Activated CD8-positive, alpha-beta T cell treated with anti-CD3 and anti-CD28 coated beads for 36 hours (primary cell): ENCODE measurements at places on chromosomes 5 and 9. TPM values are rescaled to one million over a fixed set of nuclear protein-coding genes. Genes with fewer than 3 reads are reported as not detected.

Gene N4BP3
- total RNA-seq, result 33.2 TPM

GRCh38 chr5:138697720-138698360, 55.4 kb upstream of the CTNNA1 start:
- DNase-seq, result no peak

DNA sequence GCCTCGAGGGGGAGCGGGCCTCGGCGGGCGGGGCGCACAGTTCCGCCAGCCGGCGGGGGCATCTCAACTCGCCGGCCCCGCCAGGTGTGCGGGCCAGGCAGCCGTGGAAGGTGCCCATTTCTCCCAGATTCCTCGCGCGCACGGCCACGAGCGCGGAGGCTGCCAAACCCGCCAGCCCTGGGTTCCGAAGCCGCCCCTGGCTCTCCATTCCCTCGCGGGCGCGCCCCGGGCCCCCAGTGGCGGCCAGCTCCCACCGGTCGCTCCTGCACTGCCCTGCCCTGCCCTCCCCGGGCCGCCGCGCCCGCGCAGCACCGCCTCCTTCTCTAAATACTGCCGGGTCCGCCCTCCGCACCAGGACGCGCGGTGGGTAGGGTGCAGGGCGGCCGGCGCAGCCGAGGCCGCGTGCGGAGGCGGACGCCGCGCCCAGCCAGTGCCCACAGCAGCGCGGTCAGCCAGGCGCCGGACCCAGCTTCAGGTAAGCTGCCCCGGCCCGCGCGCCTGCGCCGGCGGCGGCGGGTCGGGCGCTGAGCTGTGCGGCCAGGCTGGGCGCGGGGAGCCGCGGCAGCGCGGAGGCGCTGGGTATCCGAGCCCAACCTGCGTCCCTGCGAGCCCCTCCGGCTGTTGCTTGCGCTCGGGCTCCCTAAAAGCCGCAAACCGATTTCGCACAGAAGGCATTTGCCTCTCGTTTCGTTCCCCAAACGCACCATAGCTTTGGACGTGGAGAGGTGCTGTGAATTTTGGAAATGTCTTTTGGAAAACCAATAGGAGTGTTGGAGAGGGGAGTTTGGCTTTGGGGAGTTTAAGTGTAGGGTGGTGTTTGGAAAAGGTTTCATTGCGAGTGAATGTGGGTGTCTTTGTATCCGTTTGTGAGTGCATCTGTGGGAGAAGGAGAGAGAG, at the start of gene TMEM171:
Gene TMEM171, plus strand, starts transcription at position 354 of the 897 bp plus-strand sequence. CDS start 2,799 bp downstream, outside the sequence.
- DNase-seq, result peak; percentile 11

- DNase-seq, result no peak
These were observed 20.3 kb downstream of the QSOX2 start for GRCh38 chr9:136225366-136225747.

DNA sequence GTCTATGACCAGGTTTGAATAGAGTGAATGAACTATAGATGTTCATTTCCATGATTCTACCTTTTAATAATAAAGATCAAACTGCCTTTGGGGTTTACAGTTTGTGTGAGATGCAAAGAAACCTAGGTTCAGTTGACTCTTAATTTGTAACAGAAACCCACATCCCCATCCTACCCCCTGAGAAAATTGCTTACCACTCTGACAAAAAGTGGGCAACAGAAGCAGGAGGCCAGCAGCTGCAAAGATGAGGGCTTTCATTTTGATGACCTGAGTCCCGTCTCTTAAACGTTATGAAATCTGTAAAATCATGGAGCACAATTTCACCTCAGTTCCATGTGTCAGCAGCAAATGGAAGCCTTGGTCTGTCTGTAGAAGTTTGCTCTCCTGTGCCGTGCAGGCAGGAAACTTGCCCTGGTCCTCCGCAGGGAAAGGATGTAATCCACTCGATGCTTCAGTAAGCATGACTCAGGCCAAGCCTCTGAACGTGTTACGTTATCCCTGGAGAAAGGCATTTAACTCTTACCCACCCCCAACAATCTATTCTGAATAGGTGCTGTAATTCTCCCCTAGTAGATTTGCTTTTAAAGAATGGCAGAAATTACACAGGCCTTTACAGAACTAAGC, at the start of gene F2RL2:
Gene F2RL2, minus strand, starts transcription at position 431 of the 624 bp plus-strand sequence. Its CDS starts 173 bp downstream, at position 258.
- no peak for DNase-seq

DNA sequence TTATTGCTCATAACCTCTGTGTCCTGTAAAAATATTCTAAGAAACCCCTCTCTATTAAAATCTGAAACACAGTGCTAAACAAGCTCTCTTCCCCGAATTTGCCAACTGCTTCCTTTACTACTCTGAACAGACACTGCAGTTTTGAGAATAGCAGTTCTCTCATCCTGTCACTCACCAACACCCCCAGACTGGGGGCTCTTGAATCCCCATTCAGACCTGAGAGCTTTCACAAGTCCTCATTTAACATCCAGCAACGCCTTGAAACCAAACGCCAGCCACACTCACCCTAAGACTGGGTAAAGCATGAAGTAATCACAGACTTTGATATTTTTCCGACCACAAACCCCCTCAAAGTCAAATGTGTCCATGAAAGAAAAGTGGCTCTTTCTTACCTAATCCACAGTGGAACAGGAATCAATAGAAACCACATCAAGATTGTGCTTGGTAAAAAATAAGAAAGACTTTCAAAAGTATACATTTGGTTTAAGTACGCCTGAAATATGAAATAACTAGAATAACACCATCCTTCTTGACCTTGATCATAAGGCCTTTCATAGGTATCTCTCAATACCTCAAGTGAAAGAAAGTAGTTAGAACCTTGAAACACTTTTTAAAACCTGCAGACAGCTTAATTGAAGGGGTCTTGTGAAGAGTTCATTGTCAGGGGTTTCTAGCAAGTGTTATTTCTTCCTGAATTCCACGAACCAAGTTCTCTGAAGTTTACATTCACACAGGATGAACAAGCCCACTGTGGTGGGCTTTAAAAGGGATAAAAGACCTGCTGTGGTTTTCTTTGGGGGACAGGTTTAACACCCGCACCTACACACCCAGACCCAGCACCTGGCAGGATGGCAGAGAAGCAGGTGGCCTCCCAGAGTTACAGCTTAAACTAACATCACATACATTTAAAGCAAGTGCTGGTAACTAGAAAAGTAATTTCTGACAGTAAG, 412.6 kb downstream of the MLLT3 start:
- peak; percentile 94 for DNase-seq

- DNase-seq, result no peak
These were observed 2.4 kb upstream of the PLEKHG4B start for GRCh38 chr5:89337-90286.

GRCh38 chr5:50889790-50890189, 223.4 kb downstream of the PARP8 start:
- no peak for DNase-seq

- no peak for DNase-seq
These were observed 72.8 kb upstream of the EFNA5 start for GRCh38 chr5:107743373-107744000.

GRCh38 chr9:123322273-123323195, 33.5 kb upstream of the CRB2 start:
- DNase-seq, result peak; percentile 89

Gene ADAMTSL2
- total RNA-seq, result 0.11 TPM

Gene FAM163B
- total RNA-seq, result not detected

DNA sequence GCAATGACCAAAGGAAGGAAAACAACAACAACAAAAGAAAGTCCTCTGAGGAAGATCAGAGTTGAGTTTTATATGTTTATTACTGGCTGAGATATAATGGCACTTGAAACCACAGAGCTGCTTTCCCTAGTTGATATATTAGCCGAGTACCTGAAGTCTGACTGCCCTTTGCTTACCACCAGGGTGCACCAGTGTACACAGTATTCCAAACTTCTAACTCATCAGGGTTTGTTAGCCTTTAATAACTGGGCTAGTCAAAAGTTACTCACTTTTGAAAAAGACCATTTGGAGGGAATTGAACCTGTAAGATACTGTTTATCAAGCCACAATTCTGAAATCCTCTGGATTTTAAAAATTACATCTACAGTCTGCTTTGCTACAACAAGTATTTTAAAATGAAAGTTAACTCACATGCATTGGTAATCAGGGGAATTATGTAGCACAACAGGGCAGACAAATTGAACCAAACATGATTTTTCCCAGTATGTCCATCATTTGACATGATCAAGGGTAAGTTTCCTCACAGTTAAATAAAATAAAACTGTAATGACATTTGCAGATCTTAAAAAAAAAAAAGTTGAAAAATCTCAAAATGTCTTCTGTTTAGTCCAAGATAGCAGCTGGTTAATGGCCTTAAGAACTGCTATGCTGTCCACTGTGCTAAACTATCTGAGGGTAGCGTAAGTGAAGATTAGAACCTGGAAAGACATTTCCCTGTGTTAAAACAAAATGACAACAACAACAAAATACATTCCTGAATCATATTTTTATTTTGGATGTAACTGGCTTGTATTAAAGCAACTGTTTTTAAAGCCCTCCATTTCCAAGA, 57.3 kb upstream of the C6 start:
- DNase-seq, result peak; percentile 11

GRCh38 chr5:179927824-179928223, 20.1 kb upstream of the TBC1D9B start:
- DNase-seq, result no peak

DNA sequence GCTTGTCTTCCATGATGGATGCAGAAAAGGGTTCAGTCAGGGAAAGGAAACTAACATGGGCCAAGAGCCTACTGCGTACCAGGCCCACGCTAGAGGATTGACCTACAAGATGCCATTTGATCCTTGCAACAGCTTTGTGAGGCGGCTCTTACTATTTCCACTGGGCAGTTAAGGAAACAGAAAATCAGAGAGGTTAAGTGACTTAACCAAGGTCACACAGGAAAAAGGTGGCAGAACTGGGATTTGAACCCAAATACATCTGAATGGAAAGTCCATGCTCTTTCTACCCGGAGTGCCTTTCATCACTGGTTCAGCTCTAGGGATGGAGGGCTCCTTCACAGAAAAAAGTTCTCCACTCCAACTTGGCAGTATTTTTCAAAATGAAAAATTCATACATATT, 50.0 kb downstream of the PCDH1 start:
- no peak for DNase-seq

DNA sequence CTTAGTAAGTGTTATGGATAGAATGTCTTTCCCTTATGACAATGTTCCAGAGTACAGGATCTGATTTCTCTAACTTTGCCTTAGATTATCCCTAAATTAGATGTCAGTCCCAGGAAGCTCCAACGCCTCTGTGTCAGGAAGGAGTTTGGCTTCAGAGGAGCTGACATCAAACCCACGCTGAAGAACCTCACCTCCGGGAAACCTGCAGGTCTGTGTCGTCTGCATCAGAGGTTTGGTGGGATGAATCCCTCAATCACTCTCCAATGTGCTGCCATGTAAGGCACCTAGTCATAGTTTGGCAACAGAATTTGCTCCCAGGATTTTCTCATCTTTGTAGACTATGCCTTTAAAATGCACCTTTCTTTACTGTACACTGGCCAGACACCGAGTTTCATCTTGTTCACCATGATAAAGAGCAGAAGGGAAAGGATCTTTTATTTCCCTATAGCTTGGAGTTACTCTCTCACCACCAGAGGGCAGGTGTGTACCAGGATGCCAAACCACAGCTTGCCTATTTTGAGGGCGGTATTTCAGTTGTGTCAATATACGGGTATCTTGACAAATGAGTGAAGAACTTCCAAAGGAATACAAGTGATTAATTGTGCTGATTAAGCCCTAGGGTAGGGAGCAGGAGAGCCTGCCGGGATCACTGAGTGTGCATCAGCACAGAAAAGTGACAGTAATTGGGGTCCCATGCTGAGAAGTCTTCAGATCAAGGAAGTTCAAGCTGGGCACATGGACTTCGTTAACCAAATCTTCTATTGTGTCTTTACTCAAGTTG, 23.4 kb downstream of the MINAR2 start:
- DNase-seq, result peak; percentile 65

DNA sequence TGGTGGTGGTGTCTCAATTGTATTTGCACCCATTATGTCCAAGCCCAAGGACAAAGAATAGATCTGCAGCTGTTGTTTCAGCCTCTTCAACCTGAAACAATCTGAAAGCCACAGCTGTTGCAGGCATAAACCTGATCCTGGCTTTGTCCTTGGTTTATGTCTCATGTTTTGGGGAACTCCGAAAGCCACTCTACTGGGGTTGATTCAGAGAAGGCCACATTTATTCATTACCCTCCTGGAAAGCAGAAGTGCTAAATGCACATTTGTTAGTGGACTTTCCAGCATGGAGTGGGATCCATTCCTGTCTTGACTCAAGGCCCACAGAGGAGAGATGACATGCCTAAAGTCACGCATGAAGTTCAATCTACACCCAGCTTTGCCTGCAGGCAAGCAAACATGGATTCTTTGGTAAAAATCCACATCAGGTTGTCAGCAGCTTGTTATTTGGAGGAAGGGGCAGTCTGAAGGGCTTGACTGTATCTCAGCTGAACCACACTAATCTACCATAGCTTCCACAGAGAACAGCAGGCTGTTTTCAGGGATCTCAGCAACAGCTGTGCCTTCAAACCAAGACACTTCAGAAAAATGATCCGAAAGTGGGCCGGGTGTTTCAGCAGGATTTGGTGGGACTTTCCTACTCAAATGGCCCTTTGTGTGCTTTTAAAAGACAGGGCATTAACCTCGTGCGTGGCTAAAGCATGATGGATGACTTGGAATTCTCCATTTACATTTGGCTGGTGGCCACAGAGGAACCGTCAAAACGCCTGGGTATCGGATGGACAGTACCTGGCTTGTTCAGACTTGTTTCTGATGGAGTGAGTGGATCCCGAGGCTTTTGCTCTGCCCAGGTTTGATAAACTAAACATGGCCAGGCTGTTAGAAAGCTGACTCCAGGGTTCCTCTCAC, 36.2 kb upstream of the ADAM19 start:
- DNase-seq, result no peak

- no peak for DNase-seq
These were observed 75.4 kb downstream of the NDUFAF2 start for GRCh38 chr5:61020415-61020814.

Gene BTNL3
- not detected for total RNA-seq

Gene POC5
- total RNA-seq, result 14.5 TPM

Gene TSSK1B
- not detected for total RNA-seq

DNA sequence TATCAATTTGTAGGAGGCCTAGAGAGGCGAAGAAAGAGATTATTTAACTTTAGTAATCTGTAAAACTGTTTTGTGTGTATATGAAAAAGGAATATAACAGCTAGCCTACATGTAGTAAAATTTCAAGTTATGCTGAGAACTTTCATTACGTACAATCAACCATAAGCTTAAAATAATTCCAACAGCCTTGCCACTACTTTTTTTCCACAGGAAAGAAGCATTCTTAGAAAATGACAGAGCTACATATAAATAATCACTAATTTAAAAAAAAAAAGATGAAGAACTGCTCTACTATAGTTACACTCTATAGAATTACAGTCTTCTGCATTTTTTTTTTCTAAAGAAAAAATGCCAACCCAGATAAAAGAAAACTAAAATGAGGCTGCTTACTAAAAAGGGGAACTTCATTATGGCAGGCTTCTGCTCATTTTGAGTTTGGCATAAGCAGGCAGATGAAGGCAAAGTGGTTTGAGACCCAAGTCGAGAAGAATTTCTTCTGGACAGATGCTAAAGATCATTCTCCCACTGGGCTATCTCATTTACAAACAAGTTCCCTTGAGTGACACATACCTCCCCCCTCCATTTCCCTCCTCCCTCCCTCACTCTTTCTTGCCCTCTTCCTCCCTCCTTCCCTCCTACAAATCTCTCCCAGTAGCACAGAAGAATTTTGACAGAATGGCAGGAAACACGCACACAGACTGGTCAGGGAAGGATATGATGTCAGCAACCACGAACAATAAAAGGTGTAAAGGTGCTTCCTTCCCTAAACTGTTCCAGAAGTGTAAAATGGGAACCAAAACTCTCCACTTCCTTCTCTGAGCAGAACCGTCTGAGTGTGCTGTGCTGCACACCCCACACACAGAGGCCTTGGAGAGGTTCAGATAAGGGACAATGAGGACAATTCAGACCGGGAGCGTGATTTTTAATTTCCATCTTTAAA, 56.1 kb downstream of the MEF2C start:
- peak; percentile 19 for DNase-seq

Gene PCDHGA9
- total RNA-seq, result 0.09 TPM

GRCh38 chr5:27328480-27328879, 290.1 kb upstream of the CDH9 start:
- DNase-seq, result no peak
